Activated CD4-positive, alpha-beta T cell treated with anti-CD3 and anti-CD28 coated beads for 48 hours (primary cell): ENCODE measurements at places on chromosomes 6 and 20.
A peak's percentile ranks its signal among the peaks of the same experiment; 100 is the strongest.

- DNase-seq, result no peak
Measured at GRCh38 chr6:45432977-45433376, 55.2 kb upstream of the SUPT3H start.

DNA sequence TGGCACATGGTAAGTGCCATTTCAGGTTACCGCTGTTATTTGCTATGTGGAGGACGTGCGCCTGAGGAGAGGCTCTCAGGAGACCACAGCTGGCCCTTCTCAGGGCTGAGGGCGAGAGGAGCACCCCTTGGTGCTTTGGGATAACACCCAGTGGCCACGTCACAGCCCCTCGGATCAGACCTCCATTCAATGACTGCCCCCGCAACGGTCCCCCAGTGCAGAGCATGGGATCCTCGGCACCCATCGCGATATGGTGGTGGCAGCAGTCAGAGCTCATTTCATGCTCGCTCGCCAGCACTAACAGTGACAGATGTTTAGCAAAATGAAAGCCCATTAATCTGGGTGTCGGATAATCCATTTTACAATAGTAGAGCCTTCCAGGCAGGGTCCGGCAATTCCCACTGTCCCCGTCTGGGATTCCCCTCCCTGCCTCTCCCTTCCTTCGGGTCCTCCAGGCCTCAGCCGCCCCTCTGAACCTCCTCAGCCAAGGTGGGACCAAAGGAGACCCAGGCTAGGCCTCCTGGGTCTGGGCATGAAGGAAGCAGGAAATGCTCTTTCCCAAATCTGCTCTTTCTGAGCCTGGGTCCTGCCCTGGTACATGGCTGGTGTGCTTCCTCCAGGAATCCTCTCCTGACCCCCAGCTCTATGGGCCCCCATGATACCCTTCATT, 117.1 kb downstream of the GRM4 start:
- DNase-seq, result no peak

GRCh38 chr6:39196673-39197091, 32.6 kb downstream of the KCNK5 start:
- DNase-seq, result no peak

- DNase-seq, result no peak
Measured at GRCh38 chr6:122428781-122429180, 29.3 kb downstream of the HSF2 start.

GRCh38 chr6:30613251-30614043, 3.6 kb downstream of the PPP1R10 start:
- DNase-seq, result no peak

DNA sequence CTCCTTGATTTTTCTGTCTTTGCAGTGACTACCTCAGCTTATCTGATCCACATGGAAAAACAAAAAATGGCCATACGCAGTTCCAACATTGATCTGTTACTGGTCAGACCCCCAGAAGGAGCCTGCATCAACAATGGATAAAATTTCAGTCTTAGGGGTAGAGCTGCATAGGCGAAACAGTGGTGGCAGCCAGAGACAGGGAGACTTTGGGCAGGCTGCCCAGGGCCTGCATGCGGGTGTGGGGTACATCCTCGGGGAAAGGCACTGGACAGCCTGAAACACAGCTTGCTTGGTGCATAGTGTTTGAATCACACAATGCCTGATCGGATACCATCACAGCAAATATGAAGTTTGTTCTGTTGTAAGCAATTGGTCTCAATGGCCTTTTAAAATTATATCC, 847.8 kb downstream of the QKI start:
- DNase-seq, result no peak

GRCh38 chr6:79269877-79270276, 35.4 kb upstream of the HMGN3 start:
- no peak for DNase-seq

DNA sequence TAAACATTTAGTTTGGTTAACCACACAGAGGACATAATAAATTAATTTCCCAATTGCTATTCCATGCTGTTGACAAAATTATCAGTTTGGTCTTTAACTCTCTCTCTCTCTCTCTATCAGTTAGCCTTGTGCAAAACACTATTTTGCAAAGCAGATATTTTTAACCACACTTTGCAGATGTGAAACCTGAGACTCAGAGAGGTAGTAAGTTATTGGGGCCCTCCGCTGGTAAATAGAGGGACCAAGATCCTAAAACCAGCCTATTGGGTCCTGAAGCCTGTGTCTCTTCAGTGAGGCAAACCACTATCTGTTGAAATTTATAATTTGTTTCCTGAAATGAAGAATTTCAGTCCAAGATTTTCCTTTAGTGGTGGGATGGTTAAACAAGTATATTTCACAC, 231.0 kb downstream of the SOD2 start:
- no peak for DNase-seq

DNA sequence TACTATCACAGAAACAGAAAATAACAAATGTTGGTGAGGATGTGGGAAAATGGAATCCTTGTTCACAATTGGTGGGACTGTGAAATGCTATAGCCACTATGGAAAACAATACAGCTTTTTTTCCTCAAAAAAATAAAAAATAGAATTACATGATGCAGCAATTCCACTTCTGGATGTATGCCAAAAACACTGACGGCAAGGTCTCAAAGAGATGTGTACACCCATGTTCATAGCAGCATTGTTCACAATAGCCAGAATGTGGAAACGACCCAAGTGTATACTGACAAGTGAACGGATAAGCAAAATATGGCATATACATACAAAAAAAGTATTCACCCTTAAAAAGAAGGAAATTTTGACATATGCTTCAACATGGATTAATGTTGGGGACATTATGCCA, 213.4 kb downstream of the KHDC1L start:
- no peak for DNase-seq

GRCh38 chr20:44135012-44135412, 52.0 kb downstream of the JPH2 start:
- peak; percentile 27 for DNase-seq

- DNase-seq, result no peak
Measured at GRCh38 chr6:167726043-167726621, 100.6 kb upstream of the AFDN start.

GRCh38 chr6:44177691-44178423, 19.2 kb downstream of the CAPN11 start:
- no peak for DNase-seq

DNA sequence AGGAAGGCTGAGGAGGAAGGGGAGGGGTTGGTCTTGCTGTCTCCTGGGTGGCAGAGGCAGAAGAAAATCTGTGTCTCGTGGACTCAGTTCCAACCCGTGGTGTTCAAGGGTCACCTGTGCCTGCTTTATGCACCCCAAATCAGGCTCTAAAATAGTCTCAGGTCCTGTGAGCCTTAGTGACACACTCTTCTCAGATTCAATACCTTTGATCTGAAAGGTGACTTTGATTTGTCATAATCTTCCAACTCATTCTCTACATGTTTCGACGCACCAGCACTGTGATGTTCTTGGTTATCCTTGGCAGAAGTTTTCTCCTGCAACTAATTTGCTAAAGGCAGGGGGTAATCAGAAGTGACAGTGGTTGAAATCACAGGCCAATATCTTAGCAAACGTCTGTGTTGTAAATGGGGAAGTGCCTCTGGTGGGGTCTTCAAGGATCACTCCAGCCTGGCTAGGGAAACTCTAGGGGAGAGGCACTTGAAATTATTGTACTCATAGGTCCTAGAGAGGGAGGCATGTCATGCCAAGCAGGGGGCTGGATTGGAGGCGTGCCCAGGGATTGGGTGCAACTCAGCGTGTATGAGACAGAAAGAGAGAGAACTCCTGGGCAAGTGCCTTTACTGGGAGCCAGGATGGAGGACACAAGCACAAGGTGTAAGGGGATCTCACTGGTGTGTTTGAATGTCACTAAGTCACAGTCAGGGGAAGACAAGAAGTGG, 19.0 kb upstream of the PRND start:
- DNase-seq, result no peak

DNA sequence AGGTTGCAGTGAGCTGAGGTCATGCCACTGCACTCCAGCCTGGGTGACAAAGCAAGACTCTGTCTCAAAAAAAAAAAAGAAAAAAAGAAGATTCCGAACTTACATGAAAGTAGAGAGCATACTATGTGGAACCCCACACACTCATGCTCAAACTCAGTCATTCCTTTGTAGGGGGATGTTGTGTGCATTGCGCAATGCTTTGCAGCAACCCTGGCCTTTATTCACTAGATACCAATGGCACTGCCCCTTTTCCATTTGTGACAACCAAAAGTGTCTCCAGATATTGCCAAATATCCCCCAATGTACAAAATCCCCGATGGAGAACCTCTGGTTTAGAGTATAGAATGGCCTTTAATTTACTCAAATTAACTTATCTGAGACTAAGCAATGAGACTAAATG, 158.6 kb downstream of the GJA1 start:
- no peak for DNase-seq

DNA sequence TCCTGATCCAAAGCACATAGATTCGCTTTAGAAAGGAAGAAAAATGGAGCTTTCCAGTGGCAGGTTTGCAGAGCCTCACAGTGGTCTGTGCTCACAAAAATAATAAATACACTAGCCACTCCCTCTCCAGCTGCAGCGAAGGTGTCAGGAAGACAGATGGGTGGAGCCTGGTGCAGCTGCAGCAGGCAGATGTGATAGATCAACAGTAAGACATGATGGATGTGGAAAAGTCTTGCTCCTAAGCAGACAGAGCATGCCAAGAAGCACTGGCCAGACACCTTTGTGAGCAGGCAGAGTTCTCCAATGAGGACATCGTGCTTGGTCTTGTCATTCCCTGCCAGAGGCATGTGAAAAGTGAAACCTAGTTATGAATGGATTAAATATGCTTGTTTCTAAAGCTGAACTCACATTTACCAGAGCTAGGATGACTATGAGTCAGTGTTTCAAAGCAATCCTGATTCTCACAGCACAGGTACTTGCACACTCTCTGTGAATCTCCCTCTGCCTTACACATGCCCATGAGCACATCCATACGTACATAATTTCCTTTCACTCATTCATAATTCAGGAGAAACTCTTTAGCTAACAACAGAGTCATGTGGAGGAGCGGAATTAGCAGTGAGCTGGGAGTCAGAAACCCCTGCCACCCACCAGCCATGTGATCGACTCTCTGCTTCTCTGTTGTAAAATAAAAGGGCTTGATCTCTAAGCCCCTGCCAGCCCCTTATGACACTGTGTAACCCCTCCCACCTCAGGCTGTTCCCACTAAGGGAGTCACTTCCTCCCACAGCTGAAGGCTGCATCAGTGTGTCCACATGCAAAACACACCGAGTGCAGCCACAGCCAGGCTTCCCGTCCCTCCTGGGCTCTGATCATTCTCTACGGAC, 111.2 kb downstream of the SCML4 start:
- DNase-seq, result peak; percentile 74

- no peak for DNase-seq
Measured at GRCh38 chr6:144145541-144145940, 4.8 kb upstream of the STX11 start.

DNA sequence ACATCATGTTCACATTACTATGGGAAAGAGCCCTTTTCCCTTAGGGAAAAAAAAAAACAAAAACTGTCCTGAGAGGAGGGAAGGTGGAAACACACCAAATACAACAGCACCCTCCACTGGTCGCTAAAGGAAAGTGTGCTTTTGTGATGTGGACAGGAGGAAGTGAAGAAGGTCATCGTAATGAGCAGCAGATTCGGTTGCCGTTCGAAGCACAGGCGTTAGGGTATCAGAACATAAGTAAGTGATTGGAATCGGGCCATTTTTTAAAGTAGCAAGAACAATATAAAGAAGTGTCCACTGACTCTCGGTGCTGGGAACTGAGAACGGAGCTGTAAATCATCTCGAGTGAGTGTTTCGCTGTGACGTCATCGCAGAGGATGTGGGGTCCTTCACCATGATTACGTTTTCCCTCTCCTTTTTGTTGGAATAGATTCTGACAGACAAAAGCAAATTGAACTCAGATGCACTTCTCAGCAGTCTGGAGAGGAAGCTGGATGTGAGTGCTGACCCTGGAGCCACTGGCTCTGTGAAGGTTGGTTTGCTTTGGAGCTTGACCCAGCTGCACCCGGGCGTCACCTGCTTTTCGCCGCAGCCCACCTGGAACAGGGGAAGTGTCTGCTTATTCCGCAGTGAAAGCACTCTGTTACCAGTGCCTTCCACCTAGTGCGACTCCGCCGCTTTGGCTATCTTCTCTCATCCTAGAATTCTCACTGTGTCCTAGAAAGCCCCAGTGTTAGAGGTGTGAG, 203.6 kb upstream of the GMDS start:
- DNase-seq, result peak; percentile 41

GRCh38 chr6:35931120-35931561, 10.2 kb upstream of the SRPK1 start:
- DNase-seq, result no peak

- DNase-seq, result no peak
Measured at GRCh38 chr20:24194143-24194542, 205.6 kb upstream of the GGTLC1 start.

DNA sequence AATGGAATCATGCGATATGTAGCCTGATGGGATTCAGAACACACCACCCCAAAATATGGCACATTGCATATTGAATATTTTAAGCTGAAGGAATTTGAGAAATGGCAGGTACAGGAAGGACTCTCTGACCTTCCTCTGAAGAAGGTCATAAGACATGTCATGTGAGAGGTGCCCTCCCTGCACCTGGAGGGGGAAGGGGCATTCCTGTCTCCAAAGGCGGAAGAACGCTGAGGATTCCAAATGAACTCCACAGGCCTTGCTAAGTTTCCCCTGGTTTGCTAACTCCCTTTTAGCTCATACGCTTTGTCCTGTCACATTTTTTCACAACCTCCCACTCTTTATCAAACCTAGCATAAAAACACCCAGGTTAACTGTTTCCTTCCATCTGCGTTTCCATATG, 347.8 kb downstream of the CDKAL1 start:
- no peak for DNase-seq

GRCh38 chr6:146912730-146913685, 291.2 kb upstream of the STXBP5 start:
- no peak for DNase-seq

DNA sequence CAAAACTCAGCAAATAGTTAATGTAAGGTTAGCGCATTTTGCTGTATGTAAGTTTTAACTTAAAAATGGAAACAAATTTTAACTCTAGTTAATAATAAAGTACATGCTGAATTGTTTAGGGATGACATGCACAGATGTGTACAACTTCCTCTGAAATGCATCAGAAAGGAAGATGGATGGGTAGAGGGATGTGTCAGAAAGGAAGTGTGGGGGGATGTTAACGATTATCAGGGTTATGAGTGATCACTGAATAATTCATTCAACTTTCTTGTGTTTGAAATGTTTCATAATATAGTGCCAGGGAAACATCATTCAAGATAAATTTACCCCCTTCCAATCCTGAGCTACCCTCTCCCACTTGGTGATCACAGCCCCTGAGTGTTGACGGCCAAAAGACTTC, 87.6 kb downstream of the FOXA2 start:
- no peak for DNase-seq
